CD4-positive, alpha-beta T cell treated with Interleukin-15 for 4 hours (primary cell): ENCODE measurements at places on chromosomes 7 and 10.
A peak's percentile ranks its signal among the peaks of the same experiment; 100 is the strongest.

DNA sequence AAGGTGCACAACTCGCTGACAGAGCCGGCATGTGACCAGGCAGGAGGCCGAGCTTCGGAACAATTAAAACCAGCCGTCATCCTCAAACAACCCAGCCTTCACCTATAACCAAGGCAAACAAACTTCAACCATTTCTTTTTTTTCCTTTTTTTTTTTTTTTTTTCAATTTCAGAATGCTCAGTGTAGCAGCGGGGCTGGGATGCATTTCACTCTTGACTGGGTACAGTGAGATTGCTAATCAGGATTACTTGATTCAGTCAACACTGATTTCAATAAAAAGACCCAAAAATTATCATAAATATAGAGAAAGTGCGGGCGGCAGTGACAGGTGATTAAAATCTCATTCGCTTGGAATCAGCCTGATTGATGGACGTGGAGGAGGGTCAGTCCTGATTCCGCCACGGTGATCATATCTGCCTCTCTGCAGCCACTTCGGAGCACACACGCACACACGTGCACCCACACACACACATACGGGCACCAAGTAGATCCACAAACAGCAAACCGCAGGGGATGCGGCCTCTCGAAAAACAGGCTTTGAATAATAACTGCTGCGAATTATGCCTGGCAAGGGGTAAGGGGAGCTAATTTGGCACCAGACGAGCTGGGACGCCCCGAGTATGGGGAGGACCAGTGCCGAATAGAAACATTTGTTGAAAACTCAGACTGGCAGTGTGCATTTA, 31.2 kb downstream of the EBF3 start:
- DNase-seq: no peak

GRCh38 chr7:140402178-140402835, 1.6 kb upstream of the RAB19 start:
- peak; percentile 18 for DNase-seq

DNA sequence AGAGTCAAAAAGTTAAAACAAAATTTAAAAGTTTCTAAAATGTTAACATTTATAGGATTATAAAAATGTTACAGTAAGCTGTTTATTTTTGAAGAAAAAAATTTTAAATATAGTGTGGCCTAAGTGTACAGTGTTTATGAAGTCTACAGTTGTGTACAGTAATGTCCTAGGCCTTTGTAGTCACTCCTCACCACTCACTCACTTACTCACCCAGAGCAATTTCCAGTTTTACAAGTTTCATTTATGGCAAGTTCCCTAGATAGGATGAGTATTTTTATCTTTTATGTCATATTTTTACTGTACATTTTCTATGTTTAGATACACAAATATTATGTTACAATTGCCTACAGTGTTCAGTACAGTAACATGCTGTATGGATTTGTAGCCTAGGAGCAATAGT, 419.9 kb downstream of the ARL4A start:
- no peak for DNase-seq

DNA sequence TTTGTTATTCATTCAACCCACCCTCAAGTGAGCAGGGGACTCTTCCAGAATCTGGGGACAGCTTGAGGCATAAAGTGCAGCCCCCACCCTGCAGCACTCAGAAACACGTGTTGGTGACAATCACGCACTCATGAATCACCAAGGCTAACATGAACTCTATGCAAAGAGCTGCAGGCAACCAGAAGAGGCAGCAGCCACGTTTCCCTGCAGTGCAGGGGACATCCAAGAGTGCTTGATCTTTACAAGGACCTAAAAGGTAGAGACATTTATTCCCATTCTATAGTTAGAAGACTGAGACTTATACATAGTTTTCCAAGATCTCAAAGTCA, 135.2 kb upstream of the GDF10 start:
- no peak for DNase-seq

DNA sequence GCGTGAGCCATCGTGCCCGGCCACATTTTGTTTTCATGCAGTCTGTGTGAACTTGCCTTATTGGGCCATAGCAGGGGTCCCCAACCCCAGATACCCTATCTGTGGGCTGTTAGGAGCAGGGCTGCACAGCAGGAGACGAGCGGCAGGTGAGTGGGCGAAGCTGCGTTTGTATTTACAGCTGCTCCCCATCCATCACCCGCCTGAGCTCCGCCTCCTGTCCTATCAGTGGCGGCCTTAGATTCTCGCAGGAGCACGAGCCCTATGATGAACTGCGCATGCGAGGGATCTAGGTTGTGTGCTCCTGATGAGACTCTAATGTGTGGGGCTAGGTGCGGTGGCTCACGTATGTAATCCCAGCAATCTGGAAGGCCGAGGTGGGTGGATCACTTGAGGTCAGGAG, 293.9 kb downstream of the CAMK1D start:
- no peak for DNase-seq

- no peak for DNase-seq
Measured at GRCh38 chr10:293636-294035, 158.4 kb downstream of the ZMYND11 start.

DNA sequence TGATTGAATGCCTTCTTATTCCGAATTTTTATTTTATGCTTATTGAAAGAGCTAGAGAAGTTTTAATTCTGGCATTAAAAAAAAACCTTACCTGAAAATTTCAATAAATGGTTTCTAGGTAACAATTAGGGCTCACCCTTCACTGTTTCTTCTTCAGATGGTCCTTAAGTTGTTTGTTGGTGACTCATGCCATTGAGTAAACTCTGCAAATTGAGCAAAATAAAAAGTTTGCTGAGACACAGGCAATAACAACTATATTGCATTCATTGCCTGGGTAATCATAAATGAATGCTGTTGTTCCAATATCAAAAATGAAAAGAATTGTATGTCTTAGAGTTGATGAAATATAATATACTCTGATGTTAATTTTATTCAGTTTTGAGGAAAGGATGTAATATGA, 300.3 kb downstream of the CDK14 start:
- no peak for DNase-seq

DNA sequence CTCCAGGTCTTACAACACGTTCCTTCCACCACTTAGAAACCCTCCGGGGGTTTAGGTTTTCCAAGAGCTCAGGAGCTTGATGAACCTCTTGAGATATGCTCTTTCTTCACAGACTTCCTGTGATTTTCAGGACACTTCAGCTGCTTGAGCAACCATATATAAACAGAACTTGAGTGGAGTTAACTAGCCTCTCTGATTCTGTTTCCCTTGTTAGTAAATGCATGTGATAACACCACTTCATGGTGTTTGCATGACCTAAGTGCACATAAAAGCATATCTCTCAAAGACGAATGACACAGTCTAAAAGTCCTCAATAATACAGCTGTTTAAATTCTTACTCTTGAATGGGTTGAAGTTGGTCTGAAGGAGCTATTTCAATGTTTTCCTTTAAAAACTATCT, 9.9 kb downstream of the PRR15 start:
- no peak for DNase-seq

DNA sequence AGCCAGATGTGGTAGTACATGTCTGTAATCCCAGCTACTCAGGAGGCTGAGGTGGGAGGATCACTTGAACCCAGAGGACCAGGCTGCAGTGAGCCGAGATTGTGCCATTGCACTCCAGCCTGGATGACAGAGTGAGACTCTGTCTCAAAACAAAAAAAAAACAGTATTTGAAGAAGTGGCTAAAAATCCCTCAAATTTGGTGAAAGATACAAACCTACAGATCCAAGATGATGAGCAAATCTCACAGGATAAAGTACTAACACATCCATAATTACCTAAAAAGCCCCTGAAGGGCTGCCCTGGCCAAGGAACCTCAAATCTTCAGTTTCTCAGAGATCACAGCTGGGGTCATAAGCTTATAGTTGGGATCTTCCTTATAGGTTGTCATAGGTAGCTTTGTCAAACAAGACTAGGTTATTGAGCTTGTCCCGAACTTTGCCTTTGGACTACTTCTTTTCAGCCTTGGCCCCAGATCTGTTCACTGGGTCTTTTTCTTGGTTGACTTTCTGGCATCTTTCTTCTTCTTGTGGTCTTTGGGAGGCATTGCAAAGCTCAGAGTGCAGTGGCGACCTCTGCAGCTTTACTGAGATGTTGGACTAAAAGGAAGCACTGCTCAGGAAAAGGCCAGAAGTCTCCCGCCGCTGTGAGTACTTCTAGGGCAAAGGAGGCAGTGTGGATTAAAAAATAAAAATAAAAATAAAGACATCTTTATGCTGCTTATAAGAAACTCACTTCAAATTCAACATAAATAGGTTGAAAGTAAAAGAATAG, 28.6 kb upstream of the SAR1A start:
- peak; percentile 7 for DNase-seq

DNA sequence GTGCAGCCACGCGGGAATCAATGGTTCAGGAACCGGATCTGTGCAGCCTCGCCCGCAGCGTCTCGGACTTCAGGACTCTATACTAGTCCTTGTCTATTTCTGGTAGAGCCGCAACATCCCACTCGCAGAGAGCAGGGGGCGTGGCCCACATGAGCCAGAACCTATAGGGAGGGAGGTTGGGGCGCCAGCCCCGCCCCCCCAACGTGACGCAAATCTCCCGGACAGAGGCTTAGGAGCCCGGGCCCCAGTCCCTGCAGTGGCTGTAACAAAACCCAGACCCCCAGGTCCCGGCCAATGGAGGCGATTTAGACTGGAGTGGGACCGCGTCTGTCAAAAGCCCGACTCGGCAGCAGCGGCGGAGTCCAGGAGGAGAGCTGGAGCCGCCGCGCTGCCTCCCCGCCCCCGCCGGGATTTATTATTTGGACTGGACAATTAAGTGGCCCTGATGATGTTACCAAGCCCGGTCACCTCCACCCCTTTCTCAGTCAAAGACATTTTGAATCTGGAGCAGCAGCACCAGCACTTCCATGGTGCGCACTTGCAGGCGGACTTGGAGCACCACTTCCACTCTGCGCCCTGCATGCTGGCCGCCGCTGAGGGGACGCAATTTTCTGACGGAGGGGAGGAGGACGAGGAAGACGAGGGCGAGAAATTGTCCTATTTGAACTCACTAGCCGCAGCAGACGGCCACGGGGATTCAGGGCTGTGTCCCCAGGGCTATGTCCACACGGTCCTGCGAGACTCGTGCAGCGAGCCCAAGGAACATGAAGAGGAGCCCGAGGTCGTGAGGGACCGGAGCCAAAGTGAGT, at the start of gene NKX2-3:
TSS of gene NKX2-3 (plus strand) at position 256 of the 809 bp plus-strand sequence. CDS start at position 446, 190 bp downstream.
- peak; percentile 9 for DNase-seq

DNA sequence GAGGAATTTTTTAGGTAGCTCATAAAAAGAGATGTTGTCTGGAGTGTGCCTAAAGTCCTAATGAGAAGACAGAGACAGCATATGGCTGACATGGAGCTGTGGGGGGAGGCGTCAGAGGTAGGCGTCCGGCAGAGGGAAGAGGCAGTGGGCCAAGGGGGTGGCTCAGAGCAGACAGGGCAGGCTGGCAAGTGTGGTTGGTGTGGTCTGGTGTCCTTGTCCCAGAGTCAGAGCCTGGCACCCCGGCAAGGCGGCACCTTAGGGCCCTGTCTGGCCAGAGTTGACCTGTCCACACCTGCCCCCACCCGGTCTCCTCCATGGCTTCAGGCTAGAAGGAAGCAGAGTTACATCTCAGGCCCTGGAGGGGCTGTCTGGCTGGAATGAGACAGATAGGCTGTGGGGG, 220.3 kb upstream of the ZNF32 start:
- DNase-seq: no peak

DNA sequence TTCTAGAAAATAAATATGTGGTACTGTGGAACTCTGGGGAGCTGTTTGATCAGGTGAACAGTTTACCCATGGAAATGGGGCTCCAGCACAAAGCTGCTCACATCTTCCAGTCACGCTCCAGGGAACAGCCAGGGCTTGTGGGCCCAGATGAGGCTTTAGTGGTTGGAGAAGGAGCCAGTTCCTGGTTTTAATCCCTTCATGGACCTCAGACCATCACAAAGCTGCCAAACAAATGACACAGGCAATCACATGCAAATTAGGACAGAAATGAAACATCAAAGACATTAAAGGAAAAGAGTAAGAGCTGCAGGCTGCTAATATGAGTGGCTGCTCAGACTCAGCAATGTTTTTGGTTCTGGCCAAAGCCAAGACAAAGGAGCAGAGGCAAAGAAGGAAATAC, 2.2 kb upstream of the ATP6V0E2 start:
- no peak for DNase-seq

GRCh38 chr10:85611746-85612377, 754.7 kb downstream of the GRID1 start:
- no peak for DNase-seq

DNA sequence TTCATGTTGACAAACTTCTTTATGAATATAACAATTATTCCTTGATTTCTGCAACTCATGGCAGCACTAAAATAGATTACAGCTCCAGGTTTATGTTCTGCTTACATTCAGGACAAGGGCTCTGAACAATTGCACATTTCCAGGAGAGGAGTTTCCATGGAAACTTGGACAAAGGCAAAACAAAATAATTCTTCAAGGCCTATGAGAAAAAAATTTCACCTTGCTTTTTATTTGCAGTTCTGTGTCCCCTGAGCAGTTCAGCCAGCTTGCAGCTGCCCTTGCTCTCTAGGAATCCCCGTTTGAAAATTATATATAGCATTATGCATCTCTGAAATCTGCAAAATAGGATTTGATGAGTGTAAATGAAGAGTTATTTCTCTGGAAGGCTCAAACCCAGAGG, 71.7 kb downstream of the ARL4A start:
- DNase-seq: no peak

DNA sequence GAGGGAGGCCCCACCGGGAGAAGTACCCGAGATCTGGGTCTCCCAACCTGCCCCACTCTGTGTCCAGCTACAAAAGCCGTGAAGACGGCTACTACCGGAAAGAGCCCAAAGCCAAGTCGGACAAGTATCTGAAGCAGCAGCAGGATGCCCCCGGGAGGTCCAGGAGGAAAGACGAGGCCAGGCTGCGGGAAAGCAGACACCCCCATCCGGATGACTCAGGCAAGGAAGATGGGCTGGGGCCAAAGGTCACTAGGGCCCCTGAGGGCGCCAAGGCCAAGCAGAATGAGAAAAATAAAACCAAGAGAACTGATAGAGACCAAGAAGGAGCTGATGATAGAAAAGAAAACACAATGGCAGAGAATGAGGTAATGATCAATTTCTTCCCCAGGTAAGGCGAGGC, 59.1 kb upstream of the PDCD4 start:
- DNase-seq: no peak

DNA sequence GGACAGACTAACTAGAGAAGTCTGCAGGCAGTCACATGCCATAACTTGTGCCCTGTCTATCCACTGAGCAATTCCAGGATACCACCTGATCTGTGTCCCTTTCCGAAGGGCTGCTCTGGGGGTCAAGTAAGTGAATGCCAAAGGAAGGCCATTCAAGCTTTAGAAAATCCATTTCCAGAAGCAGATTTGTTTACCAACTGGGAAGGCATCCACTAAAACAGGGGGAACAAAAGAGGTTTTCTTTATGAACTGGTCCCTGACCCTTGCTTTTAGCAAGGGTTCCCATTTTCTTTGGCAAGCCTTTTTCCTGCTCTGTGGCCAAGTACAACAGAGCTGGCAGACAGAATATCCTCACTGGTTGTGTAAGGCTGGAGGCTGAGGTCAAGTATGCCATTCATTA, 36.5 kb downstream of the ITPRID1 start:
- no peak for DNase-seq
